ENCODE measurements at places on chromosomes 7 and 10.
A peak's percentile ranks its signal among the peaks of the same experiment; 100 is the strongest.

GRCh38 chr10:6280291-6280690 lies 77.6 kb downstream of the PFKFB3 start:
- DNase-seq, result no peak

DNA sequence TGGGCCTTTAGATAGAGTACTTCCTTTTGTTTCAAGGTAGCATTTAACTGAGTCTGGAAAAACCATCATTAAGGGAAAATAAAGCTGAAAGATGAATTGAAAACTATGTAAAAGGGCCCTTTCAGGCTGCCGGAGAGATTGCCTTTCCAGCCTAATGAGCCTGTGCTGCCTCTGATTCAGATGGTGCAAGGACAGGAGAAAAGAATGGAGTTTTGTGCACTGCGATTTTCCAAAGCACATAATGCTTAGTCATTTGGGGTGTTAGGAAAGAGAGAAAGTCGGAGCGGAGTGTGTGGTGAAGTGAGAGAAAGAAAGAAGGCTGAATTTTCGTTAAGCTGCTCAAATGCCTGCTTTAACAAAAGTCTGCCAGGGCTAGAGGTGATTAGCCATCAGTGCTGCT lies 259.7 kb downstream of the PAXIP1 start:
- DNase-seq, result no peak

- no peak for DNase-seq
Observed at GRCh38 chr10:3760083-3760482, 24.9 kb downstream of the KLF6 start.

DNA sequence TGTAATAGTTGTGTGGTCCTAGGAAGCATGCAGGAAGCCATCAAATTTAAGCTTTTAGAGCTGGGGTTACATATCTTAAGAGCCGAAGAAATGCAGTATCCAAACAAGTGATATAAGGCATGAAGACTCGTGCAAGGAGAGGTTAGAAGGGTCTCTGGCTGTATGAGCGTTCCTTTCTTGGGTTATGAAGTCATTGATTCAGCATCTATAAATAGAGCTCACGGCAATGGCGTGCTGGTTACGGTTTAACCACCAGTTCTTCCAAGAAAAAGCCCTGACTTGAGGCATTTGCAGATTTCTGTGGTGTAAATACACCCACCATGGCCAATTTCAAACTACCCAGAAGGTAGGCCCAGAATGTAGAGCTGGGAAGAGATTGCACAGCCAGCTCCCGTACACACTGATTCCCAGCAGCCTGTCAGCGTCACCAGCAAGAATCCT lies 72.0 kb upstream of the KAT6B start:
- no peak for DNase-seq

DNA sequence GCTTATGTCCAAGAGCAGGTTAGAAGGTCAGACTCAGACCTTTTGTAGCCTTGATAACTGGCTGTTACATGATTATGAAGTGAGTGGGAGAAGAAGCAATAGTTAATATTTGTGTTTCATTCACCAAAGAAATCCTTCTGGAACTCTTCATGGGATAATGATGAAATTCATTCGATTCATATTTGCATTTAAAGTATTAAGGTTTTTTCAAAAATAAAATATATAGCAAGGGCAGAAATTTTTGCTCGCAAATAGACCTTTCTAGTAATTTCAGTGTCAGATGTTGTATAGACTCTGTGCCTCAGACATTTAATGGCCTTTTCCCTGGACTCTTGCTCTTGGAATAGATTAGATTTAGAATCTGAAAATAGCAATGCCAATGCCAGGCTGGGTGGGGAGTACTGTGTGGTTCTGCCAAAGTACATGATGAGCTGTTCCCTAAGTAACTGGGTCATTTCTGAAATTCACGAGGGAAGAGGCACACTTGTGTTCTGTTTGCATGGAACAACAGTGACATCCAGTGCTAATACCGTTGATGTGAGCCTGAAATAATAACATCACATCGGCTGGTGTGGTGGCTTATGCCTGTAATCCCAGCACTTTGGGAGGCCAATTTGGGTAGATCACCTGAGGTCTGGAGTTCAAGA lies 119.2 kb downstream of the MBL2 start:
- DNase-seq, result peak; percentile 1

GRCh38 chr7:81430761-81431160 lies 339.1 kb downstream of the HGF start:
- DNase-seq, result no peak

DNA sequence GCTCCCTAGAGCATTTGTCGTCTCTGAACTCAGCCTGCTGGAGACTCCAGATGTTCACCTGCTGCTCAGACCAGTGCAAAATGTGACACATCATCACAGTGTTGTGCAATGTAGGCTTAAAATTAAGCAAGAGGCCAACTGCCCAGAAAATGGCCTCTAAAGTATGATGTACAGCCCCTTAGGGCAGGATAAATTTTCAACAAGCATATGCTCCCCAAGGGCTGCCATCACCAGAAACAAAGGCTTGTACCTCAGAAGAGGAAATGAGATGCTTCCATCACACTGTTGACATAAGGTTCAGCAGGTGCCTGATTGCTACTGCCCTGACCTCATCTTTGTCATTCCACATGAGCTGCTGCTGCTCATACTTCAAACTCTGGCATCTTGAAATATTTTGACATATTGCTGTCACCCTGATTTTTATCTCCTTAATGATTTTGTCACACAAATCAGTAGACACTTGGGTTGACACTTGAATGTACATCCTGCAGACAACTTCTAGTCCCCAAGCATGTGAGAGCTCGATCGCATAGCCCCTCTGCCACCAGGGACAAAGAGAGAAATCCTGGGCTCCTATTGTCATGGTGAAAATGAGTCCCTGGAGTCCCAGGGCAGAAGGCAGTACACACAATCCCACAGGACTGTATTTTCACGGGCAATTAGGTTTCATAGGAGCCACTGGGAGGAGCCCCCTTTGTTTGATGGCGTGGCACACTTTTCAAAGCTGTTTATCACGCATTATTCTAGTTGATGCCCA lies 219.7 kb upstream of the STK17A start:
- no peak for DNase-seq

GRCh38 chr10:24906372-24906771 lies 46.0 kb downstream of the PRTFDC1 start:
- no peak for DNase-seq

GRCh38 chr10:74824184-74824899 lies 2.1 kb upstream of the KAT6B start:
- no peak for DNase-seq

DNA sequence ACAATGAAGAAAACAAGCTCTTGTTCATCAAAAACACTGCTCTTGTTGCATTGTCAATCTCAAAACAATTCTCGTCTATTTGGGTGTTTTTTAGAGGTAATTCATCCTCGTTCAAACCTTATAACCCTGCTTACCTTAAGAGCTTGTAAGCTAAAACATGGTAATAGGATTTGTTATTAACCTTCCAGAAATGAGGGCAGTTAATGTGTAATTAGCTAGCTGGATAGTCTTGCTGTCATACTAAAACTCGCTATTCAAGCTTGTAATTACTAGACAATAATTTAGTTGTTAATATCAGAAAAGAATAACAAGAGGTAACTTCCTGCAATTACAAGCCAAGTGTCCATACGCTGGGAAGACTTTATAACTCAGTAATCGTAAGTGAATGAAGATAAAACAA lies 101.6 kb downstream of the UBE2H start:
- DNase-seq, result no peak

DNA sequence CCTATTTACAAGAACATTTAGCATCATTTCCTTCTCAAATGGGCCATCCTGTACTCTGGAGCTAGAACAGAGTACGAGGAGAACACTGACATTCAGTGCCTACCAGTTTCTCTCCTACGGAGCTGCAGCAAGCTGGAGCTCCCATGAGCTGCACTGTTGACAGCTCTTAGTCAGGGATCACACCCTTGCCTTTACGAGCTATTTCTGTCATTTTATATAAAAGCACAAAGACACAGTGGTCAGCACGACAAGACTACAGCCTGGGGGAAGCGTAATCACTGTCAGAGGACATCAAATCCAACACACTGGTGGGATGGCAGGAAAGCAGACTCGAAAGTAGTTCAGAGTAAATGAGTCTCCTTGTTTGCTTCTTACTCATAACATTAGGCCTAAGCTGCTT lies 2.7 kb downstream of the CDCA7L start:
- no peak for DNase-seq

GRCh38 chr7:118153551-118154177 lies 30.3 kb upstream of the LSM8 start:
- DNase-seq, result peak; percentile 56
